ENCODE measurements at places on chromosomes 3 and 15.

GRCh38 chr3:11612515-11613188, 31.1 kb downstream of the VGLL4 start:
- DNase-seq, result no peak

GRCh38 chr15:76776969-76777368, 128.2 kb downstream of the SCAPER start:
- DNase-seq, result no peak

- no peak for DNase-seq
These were observed 141.9 kb downstream of the LRTM1 start for GRCh38 chr3:54785976-54786375.

GRCh38 chr3:150450916-150451315, 42.8 kb downstream of the TSC22D2 start:
- DNase-seq, result peak; percentile 78

- no peak for DNase-seq
These were observed 181.4 kb upstream of the GRM7 start for GRCh38 chr3:6679510-6679909.

DNA sequence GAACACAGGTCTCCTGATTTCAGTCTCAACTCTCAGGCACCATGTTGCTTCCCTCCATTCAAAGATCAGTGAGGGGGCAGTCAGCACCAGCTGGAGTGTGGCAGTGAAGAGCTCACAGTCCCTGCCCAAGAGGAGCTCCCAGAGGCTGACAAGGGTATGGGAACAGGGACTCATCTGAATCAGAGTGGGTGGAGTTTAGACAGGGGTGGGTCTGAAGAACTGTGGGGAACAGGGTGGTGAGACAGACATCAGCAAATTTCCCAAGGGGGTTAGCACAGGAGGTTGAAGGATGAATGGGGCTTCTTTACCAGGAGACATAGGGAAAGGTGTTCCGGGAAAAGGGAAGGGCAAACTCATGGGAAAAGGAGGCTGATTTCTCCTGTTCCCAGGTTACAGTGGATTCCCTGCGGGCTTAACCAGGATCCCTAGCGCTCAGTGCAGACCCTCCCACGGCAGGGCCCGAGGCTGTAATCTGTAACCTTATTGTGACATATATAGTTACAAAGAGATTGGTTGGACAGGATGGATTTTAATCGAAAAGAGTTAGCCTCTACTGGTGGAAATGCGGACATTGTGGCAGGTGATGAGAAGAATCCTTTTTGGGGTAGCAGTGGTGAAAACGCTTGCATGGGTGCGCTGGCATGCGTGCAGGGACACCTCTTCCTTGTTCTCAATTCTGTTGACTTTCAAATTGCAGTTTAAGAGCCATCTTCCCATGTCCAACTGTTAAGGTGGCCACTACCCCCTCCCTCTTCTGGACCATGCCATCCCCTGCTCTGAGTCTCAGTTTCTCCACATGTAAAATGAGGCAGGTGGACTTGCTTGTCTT, 160.3 kb downstream of the SMAD6 start:
- DNase-seq, result no peak

DNA sequence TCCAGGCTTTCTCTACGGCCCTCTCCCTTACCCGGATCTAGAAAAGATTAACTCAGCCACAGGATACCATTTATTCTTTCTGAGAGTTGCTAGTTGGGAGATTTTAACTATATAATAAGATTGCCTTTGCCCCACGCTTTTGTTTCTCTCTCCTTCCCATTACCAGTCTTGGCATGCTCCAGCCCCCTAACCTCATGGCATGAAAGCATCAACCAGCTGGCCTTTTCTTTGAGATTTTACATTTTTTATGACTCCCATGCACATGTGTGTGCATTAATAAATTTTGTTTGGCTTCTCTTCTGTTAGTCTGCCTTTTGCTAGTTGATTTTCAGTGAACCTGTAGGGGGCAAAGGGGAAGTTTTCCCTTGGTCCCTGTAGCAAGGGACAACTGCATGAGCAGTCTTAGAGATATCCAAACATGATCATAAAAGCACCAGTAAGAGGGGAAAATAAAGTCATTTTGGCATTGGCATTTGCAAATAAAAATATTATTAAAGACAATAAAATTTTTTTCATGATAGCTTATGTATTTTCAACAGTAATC, 73.6 kb downstream of the OXSM start:
- DNase-seq, result no peak

- no peak for DNase-seq
These were observed 515.9 kb downstream of the NLGN1 start for GRCh38 chr3:173913397-173913796.

GRCh38 chr3:147411238-147411814, 2.2 kb downstream of the ZIC1 start:
- no peak for DNase-seq

DNA sequence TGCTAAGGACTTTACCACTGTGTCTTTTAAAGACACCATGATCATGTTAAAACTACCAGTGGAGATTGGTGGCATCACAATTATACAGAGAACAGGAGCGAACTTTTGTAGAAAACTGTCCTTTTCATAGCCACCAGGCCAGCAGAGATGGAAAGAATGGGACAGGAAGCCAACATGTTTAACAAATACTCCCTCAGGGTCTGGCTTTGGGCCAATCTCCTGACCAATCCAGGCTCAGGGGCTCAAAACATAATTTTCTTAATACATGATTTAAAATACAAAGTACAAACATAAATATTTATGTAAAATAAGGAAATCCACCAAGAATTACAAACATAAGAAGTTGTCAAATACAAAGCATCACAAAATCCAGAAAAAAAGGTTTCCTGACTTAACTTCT, 266.0 kb downstream of the VPS13C start:
- no peak for DNase-seq

DNA sequence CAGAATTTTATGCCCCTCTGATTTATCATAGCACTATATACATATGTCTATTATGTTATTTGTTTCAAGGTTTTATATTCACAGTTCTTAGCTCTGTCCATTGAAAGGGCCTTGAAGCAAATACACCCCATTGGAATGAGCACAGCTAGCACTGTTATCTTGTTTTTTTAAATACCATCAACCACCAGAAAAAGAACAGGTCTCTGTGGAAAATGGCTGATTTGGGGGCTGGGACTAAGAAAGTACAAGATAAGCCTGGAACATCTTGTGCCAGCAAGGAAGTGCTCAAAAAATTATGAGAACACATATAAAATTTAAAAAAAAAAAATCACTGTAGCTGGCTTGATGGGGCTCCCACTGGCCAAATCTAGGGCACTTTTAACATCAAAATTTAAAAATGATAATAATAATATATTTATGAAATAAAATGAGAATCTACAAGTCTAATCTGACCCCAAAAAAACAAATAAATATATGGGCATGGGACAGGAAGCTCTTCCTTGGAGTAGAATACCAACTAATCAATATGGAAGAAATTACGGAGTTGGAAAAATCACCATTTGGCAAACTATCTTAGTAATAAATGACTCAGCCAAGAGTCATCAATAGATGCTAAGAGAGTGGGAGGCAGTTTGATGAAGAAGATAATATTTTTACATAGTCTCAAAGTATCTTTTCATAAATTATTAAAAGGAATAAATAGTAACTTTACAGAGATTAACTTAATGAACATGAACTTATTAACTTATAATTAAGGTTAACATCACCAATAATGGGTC, 20.5 kb downstream of the IFT80 start:
- no peak for DNase-seq

- peak; percentile 54 for DNase-seq
These were observed 22.0 kb downstream of the GPR15 start for GRCh38 chr3:98553753-98554152.

GRCh38 chr3:185649414-185649813, 63.3 kb downstream of the SENP2 start:
- DNase-seq, result peak; percentile 73

GRCh38 chr15:39140060-39140604, 440.7 kb upstream of the THBS1 start:
- no peak for DNase-seq

DNA sequence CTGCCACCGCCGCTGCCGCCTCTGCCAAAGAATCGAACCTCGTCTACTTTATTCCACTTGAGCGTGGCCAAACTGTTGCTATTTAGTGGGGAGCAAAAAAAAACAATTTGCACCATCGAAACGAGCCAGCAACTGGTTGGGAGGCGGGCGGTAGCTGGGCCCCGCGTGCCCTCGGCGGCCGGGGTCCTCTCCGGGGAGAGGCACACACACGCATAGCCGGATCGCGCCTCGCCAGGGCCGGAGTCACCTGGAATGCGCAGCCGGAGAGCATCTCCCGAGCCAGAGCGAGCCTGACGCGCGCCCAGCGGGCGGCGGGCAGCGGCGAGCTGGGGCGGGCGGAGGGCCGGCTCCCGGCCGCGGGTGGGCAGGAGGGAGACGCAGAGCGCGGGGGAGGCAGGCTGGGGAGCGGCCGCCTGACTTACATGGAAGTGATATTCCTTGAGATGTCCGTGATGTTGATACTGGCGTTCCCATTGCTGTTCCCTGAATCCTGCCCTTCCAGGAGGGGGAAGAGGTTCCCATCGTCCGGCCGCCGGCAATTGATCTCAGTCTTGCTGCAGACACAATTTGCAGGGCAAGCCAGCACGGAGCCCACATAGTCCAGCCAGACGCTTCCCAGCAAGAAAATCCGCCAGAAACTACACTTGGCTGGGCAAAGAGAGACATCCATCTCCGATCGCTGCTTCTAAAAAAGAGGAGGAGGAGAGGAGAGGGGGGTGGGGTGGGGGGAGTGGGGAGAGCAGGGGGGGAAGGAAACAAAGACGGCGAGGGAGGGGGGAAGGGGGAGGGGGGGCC, 858 bp downstream of the NTRK3 start:
- DNase-seq, result no peak

GRCh38 chr15:60690350-60690961, 211.5 kb upstream of the ICE2 start:
- no peak for DNase-seq

- DNase-seq, result no peak
These were observed 31.7 kb downstream of the ATP2B2 start for GRCh38 chr3:10473581-10474274.

- peak; percentile 36 for DNase-seq
These were observed 17.6 kb downstream of the TKT start for GRCh38 chr3:53238051-53238850.

DNA sequence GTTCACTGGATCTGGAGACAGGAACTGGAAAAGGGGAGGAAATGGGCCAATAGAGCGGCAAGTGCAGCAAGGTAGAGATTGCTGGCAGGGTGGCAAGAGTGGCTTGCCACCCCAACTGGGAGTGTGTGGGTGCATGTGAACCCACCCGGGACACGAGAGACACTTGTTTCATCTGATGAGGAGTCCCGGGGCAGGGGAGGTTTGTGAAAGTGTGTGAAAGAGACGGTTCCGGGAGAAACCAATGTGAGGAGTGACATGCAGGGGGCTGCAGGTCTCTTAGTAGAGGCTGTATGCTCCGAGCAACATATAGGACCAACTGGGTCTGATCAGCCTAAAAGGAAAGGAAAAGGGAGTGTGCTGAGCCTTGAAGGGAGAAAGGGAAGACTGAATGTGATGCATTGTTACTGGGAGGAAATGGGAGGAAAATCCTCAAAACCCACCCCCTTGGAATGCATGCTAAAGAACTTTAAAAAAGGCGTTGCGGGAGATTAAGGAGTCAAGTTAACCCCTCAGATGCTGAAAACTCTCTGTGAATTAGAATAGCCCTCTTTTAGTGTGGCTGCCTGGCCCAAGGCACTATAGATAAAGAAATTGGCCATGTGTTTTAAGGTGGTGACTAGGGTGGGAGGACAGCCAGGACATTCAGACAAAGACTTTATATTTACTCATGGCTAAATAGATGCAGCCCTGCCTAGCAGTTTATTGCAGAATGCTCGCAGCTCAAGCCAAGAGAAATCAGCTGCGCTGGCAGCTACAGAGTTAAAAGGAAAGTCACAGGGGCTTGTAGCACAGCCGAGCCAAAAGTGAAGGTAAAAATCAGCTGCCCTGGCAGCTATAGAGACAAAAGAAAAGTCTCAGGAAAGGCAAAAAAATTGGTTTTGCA, 9.1 kb upstream of the SLC9C1 start:
- no peak for DNase-seq

DNA sequence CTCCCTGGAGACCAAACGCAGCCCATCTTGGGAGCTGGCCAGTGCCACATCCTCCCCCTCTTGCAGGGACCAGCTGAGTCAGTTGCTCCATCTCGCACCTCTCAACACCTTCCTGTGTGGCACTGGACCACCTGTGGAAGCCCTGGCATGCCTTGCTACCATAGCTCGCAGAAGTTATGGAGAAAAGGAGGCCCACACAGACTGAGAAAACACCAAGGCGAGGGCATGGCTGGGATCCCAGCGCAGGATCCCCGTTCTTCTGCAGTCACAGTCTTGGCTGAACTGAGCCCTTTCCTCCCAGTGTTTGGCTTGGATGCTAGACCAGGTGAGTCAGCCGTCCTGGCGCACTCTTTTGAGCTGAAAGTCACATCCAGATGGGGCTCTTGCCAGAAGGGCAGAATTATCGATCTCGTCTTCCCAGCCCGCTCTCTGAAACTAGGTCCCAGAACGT, 46.9 kb downstream of the CHRD start:
- DNase-seq, result no peak

GRCh38 chr3:124903896-124904834, 17.0 kb upstream of the ITGB5 start:
- no peak for DNase-seq

DNA sequence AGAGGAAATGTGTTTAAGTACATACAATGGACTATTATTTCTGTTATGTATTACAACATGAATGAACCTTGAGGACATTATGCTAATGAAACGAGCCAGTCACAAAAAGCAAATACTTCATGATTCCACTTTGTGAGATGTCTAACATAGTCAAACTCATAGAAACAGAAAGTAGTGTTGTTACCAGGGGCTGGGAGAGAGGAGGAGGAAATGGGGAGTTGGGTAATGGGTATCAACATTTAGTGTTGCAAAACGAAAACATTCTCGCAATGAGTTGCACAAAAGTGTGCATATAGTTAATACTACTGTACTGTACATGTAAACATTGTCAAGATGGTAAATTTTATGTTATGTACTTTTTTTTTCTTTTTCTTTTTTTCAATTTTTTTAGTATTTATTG, 194.3 kb downstream of the IL5RA start:
- DNase-seq, result peak; percentile 39

- DNase-seq, result no peak
These were observed 208.4 kb upstream of the TLE3 start for GRCh38 chr15:70306081-70306480.

DNA sequence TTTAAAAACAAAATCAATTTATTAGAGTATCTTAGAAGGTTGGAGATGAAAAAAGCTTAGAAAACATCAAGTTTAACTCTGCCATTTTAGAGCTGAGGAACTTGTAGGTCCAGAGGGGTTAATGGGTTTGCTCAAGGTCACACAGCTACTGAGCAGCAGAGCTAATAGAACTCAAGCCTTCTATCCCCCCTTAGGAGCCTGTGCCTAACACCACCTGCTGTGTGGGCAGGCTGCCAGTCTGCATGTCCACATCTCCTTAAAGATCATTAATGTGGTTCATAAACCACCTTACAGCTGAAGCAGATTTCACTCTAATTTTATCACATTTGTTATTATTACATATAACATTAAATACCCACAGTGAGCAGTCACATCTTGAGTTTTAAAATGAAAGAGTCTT, 14.1 kb upstream of the SLC35G2 start:
- DNase-seq, result no peak
